Activated CD4-positive, alpha-beta memory T cell treated with anti-CD3 and anti-CD28 coated beads, Interleukin-2, amount 10 ng/mL, durations not matched to agents 7 days and 5 days (primary cell): ENCODE measurements at places on chromosomes 3 and 15.
A peak's percentile ranks its signal among the peaks of the same experiment; 100 is the strongest.

- no peak for DNase-seq
Observed at GRCh38 chr15:23518104-23518503, 47.4 kb upstream of the MKRN3 start.

GRCh38 chr3:36063992-36064391 is 316.3 kb upstream of the STAC start:
- no peak for DNase-seq

- no peak for DNase-seq
Observed at GRCh38 chr3:188608401-188608800, 454.4 kb downstream of the LPP start.

DNA sequence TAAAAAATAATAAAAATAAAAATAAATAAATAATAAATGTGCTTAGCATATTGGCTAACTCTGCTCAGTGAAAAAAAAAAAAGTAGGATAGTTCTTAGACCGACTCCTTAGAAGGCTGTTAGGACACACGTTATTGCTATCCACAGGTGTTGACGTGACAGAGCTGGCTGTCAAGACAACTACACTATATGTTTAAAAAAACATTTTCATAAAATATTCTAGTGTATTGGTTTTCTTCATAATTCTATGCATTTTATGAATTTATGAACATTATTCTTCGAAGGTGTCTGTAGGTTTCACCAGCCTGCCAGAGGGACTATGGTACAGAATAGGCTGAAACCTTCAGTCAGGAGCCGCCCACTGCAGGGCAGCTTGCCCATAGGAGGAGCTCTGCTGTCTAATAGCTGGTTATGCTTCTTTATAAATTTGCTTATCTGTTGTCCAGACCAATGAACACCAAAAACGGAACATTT is 9.2 kb downstream of the TM4SF1 start:
- DNase-seq, result no peak

GRCh38 chr15:71212146-71212545 is 96.9 kb downstream of the THSD4 start:
- no peak for DNase-seq

DNA sequence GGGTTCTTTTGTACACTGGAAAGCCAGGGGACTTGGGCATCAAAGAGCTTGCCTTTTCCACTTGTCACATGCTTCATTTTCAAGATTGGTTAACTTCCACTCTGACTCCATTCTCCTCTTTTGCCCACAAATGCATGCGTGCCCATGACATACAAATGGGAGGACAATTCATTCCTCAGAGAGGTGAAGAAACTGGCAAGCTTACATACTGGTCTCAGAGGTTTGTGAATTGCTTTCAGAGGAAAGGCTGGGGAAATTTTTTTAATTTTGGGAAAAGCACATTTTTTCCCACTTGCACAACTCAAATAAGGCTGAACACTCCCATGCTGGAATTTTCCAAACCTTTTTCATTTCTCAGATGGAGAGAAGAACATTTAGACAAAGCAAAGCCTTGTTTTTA is 20.9 kb upstream of the AMOTL2 start:
- no peak for DNase-seq

DNA sequence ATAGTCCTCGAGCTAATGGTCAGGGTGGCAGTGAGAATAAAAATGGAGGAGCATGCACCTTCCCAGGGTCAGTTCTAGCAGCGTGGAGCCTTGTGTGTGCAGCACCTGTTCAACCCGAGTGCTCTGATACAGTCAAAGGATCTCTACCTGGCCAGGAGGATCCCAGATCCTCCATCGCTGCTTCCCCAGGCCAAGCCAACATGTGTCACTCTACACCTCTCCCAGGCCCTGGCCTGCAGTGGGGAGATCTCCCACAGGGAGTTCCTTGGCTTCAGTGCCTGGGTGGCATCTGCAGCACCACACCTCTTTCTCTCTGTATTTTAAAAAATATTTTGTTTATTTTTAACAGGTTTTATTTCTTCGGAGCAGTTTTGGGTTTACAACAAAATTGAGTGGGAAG is 414.8 kb upstream of the C2CD4B start:
- no peak for DNase-seq

- DNase-seq, result no peak
Observed at GRCh38 chr3:195154793-195155535, 116.0 kb downstream of the XXYLT1 start.

- no peak for DNase-seq
Observed at GRCh38 chr3:138725116-138725515, 109.6 kb downstream of the PIK3CB start.

GRCh38 chr3:30604558-30604957 is 1.8 kb upstream of the TGFBR2 start:
- no peak for DNase-seq

- no peak for DNase-seq
Observed at GRCh38 chr3:153640689-153641665, 479.0 kb downstream of the RAP2B start.

DNA sequence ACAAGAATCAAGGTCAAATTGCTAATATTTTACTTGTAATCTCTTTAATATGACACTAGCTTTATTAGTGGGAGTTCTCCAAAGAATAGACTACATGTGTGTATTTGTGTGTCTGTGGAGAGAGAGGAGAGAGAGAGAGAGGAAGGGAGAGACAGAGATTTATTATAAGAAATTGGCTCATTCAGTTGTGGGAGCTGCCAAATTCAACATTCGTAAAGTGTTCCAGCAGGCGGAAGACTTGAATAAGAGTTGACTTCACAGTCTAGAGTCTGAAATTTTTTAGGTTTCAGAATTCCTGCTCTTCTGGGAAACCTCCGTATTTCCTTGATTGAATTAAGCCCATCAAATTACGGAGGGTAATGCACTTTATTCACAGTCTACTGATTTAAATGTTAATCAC is 4.7 kb upstream of the CLDN1 start:
- no peak for DNase-seq

- DNase-seq, result no peak
Observed at GRCh38 chr15:99631255-99631654, 65.5 kb downstream of the MEF2A start.

DNA sequence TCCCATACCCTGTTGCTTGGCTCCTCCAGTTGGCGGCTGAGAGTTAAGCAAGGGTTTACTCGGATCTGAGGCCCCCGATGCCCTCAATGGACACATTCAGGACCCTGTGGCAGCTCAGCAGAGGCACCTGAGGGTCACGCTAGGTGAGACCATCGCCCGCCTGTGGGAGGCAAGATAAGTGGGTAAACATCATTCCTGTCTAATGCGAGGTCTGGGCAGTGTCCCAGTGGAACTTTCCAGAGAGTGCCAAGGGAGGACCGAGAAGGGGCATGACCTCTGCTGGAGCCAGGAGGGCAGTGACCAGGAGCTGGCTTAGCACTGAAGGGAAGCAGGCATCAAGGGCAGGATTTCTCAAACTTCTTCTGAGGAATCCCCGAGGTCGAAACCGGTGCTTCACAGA is 65.4 kb upstream of the SEC61A1 start:
- no peak for DNase-seq

GRCh38 chr3:169297214-169297613 is 366.3 kb downstream of the MECOM start:
- DNase-seq, result no peak

- DNase-seq, result no peak
Observed at GRCh38 chr3:117603097-117603496, 893.5 kb downstream of the TUSC7 start.

DNA sequence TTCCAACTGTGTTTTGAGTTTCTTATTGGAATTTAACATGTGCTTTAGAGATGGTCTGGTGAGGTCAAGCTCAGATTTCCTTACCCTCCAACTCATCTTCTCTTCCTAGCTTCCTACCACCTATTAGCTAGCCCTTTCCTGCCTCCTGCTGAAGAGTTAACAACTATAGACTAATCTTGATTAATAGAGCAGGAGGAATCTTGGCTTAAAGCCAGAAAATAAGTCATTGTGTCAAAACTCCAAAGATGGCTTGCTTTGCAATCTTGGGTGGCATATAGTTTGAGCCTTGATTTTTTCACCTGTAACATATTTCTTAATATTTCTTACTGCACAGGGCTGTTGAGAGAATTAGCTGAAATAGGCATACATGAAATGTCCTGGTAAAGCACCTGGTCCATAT is 27.3 kb downstream of the BCL2L10 start:
- DNase-seq, result no peak

DNA sequence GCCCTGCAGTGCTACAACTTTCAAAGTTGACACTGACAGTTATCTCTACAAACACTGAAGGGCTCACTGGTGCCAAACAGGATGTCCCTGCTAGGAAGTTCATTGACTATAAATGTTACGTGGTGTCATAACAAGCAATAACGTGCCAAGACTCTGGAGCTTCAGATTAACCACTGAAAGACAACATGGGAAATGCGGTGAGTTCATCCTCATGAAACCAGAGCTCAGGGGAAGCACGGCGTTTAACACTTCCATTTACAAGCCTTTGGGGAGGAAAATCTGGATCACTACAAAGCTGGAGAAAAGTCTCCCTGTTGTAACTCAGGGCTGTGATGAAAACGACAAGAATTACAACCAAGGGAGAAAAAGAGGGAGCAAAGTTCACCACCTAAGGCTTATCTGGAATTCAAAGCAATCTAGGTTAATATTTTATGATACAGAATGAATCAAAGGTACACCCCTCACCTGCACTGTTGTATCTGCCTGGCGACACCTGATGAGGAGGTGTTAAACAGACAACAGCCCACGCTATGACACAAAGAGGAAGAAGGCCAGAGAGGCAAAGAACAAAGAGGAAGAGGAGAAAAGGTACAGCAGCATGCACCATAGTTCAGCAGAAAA is 27.0 kb downstream of the SHQ1 start:
- no peak for DNase-seq

- no peak for DNase-seq
Observed at GRCh38 chr15:66729331-66729951, 27.4 kb downstream of the SMAD6 start.

GRCh38 chr3:40602778-40603385 is 78.1 kb downstream of the ZNF621 start:
- DNase-seq, result no peak

DNA sequence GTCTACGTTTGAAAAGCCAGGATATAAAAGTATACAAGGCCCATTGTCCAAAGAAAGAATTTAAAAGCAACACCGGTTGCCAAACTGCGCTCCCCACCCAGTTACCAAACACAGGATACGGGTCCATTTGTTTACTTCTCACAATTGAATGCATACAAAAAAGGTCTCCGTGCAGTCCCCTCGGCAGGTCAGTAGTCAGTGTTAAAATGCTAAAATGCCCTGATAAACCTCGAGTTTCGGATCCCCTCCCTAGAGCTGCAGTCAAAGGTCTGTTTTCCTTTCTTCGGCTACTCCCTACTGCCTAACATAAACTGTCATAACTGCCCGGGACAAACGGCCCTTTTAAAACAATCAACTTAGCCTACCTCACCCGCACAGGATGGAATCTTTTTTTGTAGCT is 534.6 kb downstream of the FOXP1 start:
- DNase-seq, result no peak

DNA sequence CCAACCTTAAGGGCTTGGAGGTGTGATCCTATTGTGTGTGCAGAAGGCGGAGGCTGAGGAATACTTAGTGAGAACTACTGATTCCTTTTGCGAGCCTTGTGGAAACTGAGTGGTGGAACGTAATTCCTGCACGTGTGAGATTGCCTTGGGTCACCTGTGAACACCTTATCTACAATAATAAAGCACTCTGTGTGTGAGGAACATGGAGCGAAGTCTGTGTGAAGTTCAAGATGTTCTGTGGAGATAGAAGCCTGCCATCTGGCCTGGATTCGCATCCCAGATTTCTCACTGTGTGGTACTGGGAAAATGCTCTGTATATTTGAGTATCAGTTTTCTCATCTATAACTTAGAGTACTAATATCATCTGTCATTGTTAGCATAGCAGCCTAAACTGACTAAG is 179.5 kb upstream of the PDZRN3 start:
- DNase-seq, result no peak

- no peak for DNase-seq
Observed at GRCh38 chr3:182252802-182253201, 540.5 kb upstream of the ATP11B start.

DNA sequence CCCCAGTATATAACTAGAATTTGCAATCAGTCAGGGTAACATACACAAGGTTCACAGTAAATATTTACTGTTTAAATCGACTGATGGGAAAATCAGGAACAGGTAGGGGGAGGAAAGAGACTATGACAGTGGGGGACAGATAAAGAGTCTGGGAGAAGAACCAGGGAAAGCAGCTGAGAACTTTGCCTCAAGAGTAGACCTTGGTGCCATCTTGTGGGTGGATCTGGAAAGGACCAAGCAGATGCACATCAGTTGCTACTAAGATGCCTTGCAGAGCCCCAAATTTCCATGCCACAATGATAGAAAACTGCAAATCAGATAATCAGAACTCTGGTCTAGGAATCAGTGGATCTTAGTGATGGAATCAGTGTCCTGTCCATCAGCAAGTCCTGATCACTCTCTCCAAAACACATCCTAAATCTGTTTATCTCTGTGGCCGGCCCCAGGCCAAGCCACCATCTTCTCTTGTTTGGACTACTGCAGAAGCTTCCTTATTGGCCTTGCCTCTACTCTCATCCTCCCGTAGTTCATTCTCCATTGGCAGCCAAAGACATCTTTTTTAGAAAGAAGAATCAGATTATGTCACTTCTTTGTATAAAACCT is 62.7 kb downstream of the PDE8A start:
- DNase-seq, result peak; percentile 53

GRCh38 chr15:74727727-74728126 is 2.4 kb upstream of the CYP1A1 start:
- no peak for DNase-seq

DNA sequence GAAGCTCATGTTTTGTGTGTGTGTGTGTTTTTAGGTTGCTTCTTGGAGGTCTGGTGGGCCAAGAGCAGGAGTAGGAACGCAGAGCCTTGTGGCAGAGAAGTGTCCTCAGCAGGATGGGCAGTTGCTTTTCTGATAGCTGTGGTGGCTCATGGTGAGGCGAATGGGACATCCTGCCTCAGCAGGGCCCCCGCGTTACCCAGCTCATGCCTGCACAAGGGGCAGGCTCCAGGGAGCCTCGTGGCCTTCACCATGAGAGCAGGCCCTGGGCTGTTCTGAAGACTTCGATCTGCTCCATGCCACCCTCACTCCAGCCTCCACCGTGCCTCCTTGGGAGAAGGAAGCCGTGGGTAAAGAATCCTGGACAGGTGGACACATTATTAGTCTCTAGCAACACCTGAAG is 33.4 kb upstream of the CTXND1 start:
- DNase-seq, result no peak
